ENCODE measurements at places on chromosomes 7 and 10.

DNA sequence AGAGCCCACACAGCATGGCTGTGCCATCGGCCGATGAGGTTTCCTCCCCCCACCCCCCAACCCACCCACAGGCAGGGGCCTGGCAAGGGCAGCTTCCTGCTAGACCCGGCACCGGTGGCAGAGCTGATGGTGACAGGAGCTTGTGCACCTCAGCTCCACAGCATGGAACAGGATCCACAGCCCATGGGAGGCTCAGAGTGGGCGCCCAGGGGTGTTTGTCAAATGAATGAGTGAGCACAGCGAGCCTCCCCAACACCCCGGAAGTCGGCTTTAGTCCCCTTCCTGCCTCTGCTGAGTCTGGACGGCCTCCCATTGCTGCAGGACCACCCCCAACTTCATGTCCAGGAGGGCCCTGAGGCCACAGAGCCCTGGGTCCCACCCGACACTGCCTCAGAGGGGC, 68.9 kb downstream of the PDGFA start:
- no peak for DNase-seq

- peak; percentile 28 for DNase-seq
Observed at GRCh38 chr7:106139265-106140251, 27.4 kb upstream of the SYPL1 start.

DNA sequence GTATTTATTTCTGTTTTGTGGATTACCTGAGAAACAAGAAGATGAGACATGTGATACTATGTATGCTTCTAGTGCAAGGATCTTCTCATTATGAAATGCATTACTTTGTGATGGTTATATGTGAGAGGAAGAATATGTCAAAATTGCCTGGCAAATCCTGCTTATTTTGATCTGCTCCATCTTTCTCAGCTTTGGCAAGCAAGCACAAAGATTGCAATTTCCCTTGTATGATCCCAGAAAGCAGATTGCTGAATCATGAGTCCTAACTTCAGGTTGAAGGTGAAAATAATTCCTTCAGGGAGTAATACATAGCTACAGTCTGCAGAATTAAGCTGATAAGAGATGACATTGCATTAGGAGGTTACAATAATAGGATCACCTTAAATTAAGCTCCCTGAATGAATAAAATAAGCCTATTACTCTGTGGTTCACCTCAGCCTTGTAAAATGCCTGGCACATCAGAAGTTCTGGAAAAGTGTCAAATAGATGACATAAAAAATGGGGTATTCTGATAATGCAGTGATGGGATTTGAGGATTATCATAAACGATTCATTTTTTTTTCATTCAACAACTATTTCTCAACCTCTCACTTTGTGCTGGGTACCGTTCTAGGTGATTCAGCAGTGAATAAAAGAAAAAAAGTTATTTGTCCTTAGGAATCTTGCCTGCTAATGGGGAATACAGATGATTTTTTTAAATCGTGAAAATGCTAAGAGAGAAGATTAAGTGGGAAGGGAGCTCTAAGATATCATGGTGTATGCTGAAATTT, 120.7 kb downstream of the CHN2 start:
- no peak for DNase-seq

DNA sequence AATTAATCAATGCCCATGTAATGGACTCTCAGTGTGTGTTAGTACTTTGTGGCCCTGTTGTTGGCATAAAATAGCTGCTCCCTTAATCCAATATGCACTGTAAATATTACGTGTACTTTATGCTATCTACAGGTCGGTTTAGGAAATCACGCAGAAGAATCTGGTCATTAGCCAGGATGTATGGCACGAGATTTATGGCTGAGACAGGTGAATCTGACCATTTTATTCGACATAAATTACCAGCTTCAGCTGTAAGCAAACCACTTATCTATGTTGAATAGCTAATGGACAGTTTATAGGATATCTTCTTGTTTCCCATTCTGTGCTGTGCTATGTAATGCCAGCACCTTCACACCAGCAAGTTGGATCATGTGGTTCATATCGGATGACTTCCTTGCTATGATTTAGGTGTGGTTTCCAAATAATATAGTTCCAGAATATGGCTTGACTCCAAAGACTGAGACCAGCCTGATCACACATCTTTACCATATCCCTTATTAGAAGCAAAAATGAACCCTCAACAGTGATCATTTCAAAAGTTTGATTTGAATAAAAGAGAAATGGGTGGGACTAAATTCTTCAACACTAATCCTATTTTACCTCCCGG, 301.4 kb downstream of the AHR start:
- peak; percentile 10 for DNase-seq

DNA sequence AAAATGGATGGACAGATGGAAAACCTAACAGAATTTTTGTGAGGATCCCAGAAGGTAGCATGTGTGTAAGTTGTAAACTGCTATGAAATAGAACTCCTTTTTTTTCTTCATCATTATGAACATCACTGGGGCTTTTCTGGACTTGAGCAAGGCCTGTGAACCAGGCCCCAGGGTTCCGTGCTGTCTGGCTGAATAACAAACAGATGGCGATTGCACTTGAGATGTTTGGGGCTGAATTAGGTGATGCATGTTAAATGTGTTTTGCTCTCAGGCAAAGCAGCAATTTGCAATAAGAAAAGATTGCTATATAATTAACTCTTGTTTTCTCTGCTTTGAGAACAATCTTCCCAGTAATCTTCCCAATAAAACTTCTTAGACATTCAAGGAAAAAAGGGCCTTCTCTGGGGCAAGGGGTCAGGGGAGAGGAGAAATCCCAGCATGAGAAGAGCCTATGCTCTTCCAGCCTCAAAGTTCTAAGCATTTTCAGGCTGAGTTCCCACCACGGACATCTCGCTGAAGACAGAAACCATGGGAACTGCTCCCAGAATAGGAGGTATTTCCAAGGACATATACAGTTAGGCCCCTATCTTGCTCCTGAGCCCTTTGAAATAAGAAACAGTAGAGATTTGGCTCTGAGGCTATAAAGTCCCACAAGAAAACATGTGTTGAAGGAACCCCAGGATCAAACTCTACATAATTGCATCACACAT, 98.7 kb downstream of the ITIH5 start:
- no peak for DNase-seq

DNA sequence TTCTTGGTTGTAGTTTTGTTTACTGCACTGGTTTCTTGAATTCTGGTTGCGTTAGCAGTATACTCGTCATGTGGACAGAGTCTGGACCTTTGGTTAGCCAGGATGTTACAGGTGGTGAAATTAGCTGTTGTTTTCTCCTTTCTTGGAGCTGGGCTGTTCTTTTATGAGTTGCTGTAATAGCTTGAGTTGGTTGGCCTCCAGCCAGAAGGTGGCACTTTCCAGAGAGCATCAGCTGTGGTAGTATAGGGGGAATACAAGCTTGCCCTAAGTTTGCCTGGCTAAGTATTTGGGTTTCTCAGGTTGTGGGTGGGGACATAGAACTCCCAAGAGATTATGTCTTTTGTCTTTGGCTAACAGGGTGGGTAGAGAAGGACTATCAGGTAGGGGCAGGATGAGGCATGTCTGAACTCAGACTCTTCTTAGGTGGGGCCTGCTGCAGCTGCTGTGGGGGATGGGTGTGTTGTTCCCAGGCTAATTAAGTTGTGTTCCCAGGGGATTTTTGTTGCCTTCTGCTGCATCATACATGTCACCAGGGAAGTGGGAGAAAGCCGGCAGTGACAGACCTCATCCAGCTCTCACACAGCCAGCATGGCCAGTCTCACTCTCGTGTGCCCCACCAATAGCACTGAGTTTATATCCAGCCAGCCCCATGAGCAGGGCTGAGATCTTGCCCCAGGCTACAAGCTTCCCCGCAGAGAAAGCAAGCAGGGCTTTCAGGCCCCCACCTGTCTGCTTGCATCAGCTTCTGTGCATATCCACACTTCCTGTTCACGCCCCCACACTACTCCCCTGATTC, 246.7 kb upstream of the TPK1 start:
- DNase-seq, result no peak

- no peak for DNase-seq
Observed at GRCh38 chr7:51027106-51027934, 244.6 kb upstream of the GRB10 start.

DNA sequence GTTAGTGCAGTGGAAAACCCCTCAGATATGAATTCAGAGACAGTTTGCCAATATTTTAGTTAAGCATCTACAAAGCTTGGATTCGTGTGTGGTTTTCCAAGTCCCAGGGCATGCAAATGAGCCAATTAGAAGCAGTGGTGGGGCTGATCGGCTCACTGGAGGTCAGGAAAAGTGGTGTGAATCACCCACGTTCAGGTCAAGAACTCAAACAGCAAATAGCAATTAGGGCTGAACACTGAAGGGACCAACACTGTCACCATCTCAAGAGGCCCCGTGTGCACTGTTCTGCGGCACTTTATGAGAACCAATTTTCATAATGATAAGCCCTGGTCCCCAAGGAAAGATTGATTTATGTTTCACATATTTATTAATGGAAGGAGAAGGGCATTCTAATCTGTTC, 68.9 kb downstream of the ADARB2 start:
- DNase-seq, result no peak

All from fibroblast of skin of abdomen (primary cell).